ENCODE measurements at places on chromosomes 11 and 22.

GRCh38 chr11:112100462-112100861 is 13.8 kb downstream of the SDHD start:
- DNase-seq, result no peak

DNA sequence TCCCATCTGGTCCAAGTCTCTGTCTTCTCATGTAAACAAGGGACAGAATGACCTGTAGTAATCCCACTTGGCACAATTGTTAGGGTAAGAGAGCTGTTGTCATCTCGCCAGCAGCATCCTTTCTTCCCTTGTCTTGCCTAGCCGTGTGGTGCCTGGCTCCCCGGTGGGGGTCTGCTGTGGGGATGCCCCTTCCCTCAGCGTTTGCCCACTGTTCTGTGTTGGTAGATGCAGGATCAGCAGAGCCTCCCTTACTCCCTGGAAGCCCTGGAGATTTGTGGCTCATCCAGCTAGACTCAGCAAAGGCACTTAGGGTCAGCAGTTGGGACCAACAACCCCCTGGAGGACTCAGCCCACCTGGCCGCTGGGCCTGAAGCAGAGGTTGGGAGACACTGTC is 13.0 kb downstream of the ACO2 start:
- DNase-seq, result no peak

GRCh38 chr11:97996762-97997161 is 1024.0 kb upstream of the CNTN5 start:
- no peak for DNase-seq

- DNase-seq, result peak; percentile 78
Measured at GRCh38 chr11:122656631-122657101, 1.1 kb downstream of the UBASH3B start.

GRCh38 chr11:31366795-31367194 is 2.7 kb downstream of the DCDC1 start:
- DNase-seq, result no peak

DNA sequence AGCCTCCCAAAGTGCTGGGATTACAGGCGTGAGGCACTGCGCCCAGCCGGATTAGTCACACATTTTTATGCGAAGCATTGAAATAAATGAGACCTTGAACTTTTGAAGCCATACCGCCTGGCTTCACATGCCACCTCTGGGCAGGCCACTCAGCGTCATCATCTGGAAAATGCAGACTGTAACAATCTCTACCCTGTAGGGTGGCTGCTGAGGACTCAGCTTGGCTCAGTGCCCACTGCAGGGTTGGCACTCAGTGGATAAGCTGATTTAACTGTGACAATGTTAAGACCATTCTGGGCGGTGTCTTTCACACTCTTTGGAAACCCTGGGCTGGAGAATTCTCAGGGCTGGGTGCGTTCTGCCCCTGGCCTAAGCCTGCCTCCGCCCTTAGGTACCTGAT is 8.5 kb downstream of the SH3BP1 start:
- no peak for DNase-seq

DNA sequence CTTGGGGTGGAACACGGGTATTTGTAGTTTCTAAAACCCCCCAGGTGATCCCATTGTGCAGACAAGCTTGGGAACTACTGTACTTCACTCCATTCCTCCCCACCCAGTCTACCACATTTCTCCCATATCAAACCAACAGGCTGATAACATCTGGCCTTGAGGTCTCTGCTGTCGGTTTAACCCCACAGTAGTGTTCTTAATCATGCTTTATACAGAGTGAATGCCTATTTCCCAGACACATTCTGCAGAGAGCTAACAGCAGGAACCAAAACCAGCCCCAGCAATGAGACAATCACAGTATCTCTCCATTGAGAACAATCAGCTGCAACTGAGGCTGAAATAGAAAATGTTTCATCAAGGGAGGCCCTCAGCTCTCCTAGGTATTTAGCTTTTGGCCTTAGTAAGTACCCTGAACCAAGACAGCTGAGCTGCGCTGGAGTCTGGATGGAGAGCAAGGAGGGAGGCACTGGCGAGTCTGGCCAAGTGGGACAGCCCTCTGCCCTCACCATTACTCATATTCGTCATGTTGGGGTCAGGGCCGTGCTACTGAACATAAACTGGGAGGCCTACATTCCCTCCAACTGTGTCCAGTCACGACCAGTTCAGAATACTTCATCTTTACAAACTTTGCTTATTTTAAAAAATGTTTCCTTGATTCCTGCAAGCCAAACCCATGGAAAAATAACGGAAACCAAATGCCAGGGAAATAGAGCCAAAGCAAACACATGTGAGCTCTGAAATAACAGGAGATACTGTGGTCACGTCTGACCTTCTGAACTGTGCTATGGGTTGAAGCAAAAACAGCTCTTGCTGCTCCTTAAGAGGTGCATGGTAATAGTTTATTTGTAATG is 81.0 kb downstream of the CCDC34 start:
- peak; percentile 72 for DNase-seq

- no peak for DNase-seq
Measured at GRCh38 chr11:26283852-26284408, 48.0 kb upstream of the ANO3 start.

- DNase-seq, result no peak
Measured at GRCh38 chr22:18075720-18076497, 1.9 kb upstream of the PEX26 start.

DNA sequence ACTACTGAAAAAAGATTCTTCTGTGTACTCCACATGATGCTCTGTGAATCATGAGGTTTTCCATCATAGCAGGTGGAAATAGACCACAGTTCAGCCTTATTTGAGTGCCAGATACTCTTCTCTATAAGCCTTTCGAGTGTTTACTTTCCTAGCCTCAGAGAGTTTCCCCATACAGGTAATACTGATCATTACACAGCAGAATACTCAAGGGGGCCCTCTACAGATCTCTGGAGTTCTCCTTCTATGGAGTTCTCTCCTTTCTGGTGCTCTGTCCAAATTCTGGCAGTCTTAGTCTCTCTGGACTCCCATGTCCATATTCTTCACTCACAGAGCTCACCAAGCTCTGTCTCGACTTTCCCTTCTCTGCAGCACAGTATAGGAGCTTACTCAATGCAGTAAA is 175.7 kb upstream of the CARD18 start:
- DNase-seq, result no peak

DNA sequence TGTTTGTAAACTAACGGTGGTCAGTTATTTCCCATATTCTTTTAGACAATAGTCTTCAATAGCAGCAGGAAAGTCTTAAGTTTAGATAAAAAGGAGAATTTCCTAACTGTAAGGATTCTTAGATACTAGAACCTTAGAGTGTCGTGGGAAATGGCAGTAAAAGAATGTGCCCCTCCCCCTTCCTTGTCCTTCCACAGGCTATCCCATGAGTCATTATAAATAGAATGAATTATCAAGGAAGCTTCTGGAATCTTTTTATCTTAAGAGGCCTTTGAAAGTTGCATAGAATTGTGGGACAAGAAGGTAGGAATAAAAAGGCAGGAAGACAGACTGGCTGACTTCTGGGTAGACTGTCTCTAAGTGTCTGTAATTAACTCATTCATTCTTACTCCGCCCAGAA is 165.2 kb upstream of the TBCEL start:
- DNase-seq, result no peak

DNA sequence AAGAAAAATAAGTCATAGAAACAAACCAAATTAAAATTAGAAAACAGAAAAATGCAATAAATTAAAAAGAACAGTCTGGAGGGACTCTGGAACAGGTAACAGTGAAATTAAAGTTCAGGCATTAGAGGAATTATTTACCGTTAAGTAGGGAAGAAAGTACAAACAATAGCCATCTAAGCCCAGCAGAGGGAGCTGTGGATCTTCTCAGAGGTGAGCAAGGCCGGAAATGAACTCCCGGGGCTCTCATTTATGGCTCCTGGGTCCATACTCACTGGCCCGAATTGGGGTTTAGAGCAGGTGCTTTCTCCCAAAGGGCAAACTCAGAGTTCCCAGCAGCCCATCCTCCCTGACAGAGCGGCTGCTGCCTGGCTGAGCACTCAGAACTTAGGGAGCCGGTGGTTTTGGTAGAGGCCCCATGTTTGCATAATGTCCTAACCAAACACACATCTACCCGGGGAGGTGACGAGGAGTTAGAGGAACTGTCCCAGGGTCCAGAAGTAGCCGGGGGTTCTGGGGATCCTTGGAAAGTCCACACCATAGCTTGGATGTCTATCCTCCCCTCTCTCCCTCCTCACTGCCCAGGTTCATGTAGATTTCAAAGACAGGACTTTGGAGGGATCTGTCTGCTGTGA is 87.8 kb upstream of the VPREB1 start:
- no peak for DNase-seq

- no peak for DNase-seq
Measured at GRCh38 chr11:95282291-95282751, 51.3 kb upstream of the SESN3 start.

GRCh38 chr11:110519796-110520195 is 90.0 kb downstream of the FDX1 start:
- no peak for DNase-seq

DNA sequence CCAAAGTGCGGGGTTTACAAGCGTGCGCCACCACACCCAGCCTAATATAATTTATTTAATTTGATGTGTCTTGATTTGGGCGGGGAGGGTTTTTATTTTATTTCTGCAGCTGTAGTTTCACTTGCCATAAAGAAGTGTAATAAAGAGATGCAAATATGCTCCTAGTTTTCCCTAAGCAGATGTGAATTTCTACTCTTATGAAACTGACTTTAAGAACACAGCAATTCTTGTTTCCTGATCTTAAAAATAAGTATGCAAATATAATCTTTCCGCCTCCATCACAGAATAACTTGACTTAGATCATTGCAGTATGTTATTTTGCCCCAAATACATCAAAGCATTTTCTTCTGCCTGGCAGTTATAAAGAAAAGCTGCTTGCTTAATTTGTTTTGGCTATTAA is 4.4 kb downstream of the SPCS2 start:
- no peak for DNase-seq

GRCh38 chr11:108204929-108205499 is 17.4 kb downstream of the NPAT start:
- DNase-seq, result no peak

DNA sequence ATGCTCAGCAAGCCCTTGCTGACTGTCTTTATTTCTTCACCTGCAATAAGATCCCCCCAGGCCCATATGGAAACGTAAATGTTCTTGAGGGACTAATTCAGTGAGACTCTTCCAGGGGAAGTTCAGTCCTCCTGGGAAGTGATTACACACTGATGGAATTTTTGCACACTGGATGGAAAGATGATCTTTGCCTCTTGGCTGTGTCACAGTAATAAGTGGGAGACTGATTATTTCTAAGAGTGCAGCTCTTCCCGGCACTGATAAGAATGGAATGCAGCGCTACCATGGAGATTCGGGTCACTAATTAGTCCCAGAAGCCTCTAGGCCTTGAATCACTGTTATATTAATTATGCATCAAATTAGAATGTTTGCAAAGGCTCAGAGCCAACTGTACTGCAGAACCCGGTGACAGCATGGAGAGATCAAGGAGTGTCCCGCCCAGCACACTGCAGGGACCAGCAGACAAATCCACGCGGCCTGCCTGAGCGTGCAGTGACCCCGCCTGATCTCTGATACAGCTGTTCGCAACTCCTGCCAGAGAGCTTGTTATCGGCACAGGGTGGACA is 178.3 kb downstream of the SNX19 start:
- DNase-seq, result peak; percentile 82

DNA sequence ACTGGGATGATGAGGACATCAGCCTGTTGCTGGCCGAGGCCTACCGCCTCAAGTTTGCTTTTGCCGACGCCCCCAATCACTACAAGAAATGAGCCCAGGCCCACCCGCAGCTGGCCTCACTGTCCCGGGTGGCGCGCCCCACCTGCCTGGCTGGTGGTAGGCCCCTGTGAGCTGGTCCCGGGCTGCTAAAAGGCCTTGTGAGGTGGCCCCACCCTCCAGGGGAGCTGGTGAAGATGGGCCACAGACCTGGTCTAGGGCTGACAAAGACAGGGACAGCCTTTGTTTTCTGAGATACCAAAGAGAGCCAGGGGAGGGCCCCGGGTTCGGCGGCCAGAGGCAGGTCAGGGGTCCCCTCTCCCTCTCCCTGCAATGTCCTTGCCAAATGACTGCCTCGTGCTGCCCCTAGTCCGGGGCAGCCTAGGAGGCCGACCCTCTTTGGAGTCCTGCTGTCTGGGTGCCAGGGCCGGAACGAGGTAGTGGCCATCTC is 411.1 kb downstream of the TBC1D22A start:
- no peak for DNase-seq

- DNase-seq, result no peak
Measured at GRCh38 chr11:64395545-64396078, 36.6 kb downstream of the RPS6KA4 start.

DNA sequence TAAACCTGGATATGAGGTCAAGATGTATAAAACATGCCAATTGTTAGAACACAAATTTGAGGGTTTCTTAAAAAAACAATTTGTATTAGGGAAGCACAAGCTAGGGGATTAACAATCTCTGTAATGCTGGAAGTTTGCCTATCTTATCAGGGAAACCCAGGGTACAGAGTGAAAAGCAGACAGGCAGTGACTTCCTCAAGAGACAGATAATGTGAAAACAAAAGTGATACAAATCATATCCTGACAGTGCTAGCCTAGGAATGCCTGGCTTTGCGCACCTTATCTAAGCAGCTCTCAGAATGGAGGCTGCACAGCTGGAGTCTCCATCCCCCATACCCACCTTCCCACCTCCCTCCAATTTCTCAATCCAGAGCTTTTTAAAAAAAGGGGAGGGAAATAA is 22.5 kb upstream of the RBX1 start:
- no peak for DNase-seq

- DNase-seq, result no peak
Measured at GRCh38 chr11:102489186-102490145, 36.9 kb upstream of the TMEM123 start.

GRCh38 chr11:26105762-26106423 is 226.0 kb upstream of the ANO3 start:
- no peak for DNase-seq
